Stimulated activated CD8-positive, alpha-beta memory T cell treated with anti-CD3 and anti-CD28 coated beads, Interleukin-15, amount 100 ng/mL, for 1 hour (primary cell): ENCODE measurements at places on chromosomes 1 and 21.

DNA sequence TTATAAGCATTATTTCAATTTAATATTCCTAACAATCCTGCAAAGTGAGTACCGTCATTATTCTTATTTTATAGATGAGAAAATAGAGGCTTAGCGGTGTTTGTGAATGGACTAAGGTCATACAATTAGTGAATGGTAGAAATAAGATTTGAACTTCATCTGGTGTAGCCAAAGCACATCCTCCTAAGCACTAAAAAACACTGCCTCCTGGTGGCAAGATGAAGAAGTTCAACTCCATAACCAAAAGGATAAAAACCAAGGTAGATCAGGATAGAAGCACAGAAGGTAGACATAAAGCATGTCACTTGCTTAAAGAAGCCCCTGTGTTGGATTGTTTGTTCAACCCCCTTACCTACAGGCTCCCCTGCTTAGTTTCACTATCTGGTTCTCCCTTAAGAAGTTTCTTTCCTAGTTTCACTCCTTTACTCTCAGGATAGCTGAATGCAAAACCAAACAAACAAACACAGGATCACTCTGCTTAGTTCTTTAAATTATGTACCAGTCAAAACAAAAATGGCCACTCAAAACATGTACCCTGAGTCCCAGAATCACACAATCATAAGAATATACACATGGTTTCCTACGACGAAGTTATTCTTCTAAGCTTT is 12.7 kb upstream of the AIM2 start:
- DNase-seq: no peak

DNA sequence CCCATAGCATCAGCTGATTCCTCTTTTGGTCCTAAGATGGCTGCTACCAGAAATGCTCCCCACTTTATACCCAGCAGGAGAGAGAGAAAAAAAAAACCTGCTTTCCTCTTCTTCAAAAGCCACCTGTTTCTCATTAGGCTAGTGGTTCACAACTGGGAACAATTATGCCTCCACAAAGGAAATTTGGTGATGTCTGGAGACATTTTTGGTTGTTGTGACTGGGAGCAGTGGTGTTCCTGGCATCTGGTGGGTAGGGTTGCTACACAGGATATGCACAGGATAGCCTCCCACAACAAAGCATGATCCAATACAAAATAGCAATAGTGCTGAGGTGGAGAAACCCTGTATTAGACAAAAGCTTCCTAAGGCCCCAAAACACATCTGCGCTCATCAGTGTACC is 38.5 kb upstream of the SGIP1 start:
- no peak for DNase-seq

- no peak for DNase-seq
These were observed 247.0 kb upstream of the POU3F1 start for GRCh38 chr1:38293567-38293966.

DNA sequence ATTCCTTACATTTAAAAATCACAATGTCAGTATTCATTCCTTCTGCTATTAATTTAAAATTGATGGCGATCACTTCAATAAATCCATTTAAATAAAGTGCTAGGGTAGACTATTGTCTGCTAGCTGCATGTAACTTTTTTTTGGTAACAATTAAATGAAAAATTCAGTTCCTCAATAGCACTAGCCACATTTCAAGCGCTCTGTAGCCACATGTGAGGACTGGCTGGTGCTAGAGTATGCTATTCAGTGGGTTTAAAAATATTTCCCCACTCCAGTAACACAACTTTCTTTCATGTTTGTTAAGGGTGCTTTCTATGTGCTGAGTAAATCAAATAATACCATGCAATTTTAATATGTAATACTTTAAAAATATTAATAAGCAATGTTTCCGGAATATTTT is 108.2 kb downstream of the LTN1 start:
- DNase-seq: no peak

DNA sequence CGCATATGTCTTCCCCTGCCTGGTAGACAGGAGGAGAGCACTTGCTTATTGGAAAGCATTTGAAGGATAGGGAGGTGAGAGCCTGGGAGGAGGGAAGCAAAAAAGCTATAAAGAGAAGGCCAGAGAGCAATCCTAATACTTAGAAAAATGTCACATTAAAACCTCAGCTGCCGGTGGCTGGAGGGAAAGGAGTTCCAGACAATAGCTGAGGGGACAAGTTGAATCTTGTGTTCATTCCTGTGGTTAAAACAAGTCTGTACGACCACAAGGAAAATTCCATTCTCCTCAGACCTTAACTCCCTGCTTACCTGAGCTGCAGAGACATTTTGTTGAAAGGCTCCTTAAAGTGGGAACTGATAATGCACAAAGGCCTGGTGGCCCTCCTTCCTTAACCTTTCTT is 218.8 kb upstream of the CAMK1G start:
- DNase-seq: no peak

GRCh38 chr21:42624095-42624790 is 29.2 kb upstream of the PDE9A start:
- DNase-seq: no peak

GRCh38 chr1:59605761-59606160 is 209.0 kb upstream of the HOOK1 start:
- no peak for DNase-seq

DNA sequence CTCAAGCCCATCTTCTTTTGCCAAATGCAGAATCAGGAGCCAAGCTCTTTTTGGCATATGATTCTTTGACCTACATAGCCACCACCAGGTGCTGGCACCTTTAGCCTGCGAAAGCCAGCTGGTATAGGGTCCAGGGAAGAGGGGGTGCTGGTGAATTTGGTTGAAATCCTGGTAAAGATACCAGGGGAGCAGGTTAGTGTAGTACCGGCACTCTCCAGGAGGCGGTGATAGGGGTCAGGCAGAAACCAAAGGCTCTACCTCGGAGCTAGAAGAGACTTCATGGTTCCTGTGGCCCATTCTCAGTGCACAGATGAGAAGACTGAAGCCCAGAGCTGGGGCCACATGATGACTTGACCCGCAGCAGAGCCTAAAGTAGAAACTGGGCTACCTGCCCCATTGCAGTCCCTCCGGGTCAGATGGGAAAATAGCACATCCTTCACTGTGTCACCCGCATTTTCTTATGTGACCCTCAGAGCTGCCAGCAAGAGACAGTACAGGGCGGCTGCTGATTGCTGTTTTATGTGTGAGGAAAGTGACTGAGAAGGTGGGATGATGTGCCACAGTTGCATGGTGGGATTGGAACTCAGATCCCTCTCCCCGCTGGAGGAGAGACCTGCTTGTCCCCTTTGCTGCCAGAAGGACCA is 36.0 kb upstream of the IL19 start:
- peak; percentile 73 for DNase-seq

- no peak for DNase-seq
These were observed 15.8 kb downstream of the RNF223 start for GRCh38 chr1:1058088-1058905.

DNA sequence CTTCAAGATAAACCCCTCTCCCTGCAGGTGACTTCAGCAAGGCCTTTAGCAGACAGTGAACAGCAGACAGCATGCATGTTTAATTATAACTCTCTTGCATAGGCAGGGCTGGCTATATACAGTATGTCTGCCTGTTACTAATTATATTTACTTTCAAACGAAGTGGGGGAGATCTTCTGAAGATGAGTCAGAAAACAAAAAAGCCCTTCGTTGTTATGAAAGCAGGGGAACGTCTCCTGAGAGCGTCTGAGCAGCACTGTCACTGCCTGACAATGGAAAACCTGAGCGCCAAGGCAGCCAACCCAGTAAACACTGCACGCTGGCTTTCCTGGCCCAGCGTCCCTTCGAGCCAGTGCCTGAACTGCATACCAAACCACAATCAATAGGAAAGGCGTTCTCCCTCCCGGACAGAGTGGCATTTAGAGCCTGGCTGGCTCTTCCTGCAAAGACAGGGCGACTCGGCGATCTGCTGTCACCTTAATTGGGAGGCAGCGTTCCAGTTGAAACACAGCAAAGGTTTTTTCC is 54.1 kb downstream of the TOMM20 start:
- DNase-seq: no peak

- no peak for DNase-seq
These were observed 182.9 kb downstream of the BACH1 start for GRCh38 chr21:29481641-29482040.

- no peak for DNase-seq
These were observed 188.6 kb downstream of the ZP4 start for GRCh38 chr1:237702161-237702560.

GRCh38 chr1:10665930-10666850 is 130.3 kb downstream of the CASZ1 start:
- no peak for DNase-seq

DNA sequence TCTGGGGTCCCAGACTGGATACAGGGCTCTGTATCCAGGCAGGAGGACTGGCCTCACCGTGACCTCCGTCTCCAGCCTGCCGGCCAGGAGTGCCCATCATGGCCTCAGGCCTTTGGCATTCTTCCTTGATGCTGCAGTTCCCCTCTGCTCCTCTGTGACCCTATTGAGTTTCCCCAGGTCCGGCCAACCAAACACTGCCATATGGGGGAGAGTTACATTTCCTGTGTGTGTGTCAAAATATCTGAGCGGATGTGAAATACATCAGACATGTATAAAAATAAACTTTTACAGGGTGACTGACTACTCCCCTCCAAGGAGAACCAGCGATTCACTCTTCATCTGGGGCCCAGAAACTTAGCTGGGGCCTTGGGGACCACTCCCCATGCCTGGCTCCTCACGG is 10.2 kb upstream of the UBL4B start:
- DNase-seq: no peak

DNA sequence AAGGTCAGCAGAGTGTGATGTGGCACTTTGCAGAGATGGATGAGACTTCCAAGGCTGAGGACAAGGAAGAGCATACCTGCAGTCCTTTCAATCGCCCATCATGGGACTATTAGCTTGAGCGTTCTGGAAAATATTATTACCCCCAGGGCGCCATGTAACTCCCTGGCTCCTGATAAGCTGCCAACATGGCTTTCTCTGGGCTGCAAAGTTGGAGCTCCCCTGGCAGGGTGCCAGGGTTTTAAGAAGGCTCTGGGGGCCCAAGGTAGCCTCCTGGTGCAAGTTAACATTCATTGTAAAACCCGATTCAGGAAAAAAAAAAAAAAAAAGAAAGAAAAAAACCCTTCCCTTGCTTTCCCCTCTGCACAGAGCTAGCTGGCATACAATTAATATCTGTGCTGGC is 196.7 kb downstream of the PBX1 start:
- no peak for DNase-seq

DNA sequence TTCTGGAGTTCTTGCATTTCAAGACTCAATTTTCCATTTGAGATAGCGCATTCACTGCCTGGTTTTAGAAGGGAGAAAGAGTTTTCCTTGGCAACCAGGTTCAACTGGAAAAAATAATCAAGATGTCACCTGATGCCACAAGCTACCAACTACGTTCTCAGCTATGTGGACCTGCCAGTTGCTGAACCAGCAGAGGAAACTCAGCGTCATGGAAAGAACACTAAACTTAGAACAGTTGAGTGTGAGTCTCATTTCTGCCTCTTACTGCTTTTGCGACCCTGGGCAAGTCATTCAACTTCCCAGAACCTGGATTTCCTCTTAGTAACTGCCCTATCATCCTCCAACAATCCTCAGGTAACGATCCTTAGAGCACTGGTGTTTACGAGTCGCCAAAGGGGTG is 373.0 kb upstream of the ESRRG start:
- DNase-seq: no peak

GRCh38 chr1:92536980-92537884 is 50.5 kb upstream of the GFI1 start:
- no peak for DNase-seq

DNA sequence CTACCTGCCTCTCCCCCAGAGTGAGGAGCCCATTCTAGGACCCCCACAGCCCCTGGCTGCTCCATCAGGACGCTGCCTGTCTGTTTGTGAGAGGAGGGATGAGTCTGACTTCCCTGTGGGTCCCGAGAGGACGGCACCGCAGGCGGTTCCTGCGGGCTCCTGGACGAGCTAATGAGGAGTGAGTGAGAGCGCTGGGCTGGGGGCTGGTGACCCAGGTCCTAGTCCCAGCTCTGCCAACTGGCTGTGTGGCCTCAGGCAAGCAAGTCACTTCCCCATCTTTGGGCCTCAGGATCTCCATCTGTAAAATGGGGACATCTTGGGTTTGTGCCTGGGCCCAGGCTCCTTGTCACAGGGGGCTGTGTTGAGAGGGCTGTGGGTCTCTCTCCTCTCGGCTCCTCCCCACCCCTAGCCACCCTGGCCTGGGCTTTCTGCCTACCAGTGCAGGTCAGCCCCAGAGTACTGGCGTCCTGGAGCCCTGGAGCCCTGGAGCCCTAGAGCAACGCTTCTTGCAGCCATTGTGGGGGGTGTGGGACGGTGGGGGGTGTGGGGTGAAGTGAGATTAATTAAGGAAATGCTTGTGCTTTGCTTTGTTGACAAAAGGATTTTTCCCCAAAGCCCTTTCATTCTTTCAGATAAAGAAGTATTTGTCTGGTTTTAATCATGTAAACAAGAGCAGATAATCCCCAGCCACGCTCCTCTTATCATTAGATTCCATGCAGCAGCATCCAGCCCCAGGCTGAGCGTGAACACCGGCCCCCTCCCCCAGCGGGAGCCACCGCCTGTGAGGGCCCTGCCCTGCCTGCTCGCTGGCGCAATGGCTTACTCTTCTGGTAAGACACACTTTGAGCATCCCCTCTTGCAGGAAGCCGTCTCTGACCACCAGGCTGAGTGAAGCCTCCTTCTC is 26.8 kb downstream of the SLC1A7 start:
- DNase-seq: no peak

DNA sequence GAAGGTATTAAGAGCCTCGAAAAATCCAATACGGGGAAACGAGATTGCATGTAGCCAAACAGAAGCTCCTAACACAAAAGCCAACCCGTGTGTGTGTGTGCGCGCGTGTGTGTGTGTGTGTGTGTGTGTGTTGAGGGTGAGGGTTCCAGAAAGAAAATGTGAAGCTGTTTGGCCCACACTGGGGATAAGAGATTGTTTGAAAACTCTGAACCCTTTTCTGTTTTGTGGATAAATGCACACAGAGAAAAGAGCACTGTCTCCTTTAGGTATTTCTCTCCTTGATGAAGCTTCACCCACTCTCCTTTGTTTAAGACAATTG is 1.9 kb downstream of the WLS start:
- DNase-seq: no peak

DNA sequence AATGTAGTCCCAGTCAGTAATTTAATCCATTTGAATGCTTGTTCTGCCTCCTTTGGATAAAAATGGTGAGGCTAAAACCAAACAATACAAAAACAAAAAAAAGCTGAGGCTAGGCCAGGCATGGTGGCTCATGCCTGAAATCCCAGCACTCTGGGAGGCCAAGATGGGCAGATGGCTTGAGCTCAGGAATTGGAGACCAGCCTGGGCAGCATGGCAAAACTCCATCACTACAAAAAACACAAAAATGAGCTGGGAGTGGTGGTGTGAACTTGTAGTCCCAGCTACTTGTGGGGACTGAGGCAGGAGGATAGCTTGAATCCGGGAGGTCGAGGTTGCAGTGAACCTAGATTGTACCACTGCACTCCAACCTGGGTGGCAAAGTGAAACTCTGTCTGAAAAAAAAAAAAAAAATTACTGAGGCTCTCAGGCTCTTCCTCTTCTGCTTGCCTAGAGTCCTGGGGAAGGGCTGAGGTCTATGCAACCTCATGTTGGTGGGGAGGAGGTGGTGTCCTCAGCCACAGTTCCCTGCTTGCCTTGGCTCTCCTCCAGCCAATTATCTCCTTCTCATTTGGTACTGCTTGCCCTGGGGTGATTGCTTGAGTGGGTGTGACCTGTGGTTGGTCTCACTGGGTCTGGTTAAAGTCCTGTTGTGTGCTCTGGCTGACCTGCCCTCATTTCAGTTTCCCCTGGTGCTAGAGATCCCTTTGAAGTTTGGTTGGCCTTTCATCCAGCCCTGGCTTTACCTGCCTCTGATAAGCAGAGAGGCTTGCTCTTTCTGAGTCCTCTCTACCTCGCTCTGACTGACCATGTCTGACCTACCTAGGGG is 20.9 kb downstream of the S1PR1 start:
- DNase-seq: no peak
